ENCODE measurements at places on chromosomes 6 and 20. TPM values are rescaled to one million over a fixed set of nuclear protein-coding genes. Genes with fewer than 3 reads are reported as not detected.

The OR5V1 gene
- polyA plus RNA-seq: not detected

The SMPDL3A gene
- 4.6 TPM for polyA plus RNA-seq

The PAX1 gene
- polyA plus RNA-seq: not detected

The CPXM1 gene
- 4.9 TPM for polyA plus RNA-seq

The DPPA5 gene
- not detected for polyA plus RNA-seq

The MYB gene
- polyA plus RNA-seq: not detected

The PPP1R3G gene
- polyA plus RNA-seq: 5.5 TPM

The KCNK5 gene
- polyA plus RNA-seq: 0.33 TPM

The TCF19 gene
- 2.7 TPM for polyA plus RNA-seq

The MYT1 gene
- polyA plus RNA-seq: 0.15 TPM

The OOEP gene
- polyA plus RNA-seq: not detected

The BCL2L1 gene
- 128 TPM for polyA plus RNA-seq

The SLC17A5 gene
- polyA plus RNA-seq: 6.4 TPM

The HRH3 gene
- polyA plus RNA-seq: not detected

The C4B gene
- polyA plus RNA-seq: 33.8 TPM

The DEF6 gene
- polyA plus RNA-seq: 1.7 TPM

The SLC35F1 gene
- polyA plus RNA-seq: 0.75 TPM

The PSORS1C2 gene
- not detected for polyA plus RNA-seq

The TFAP2C gene
- polyA plus RNA-seq: 0.03 TPM

The EYS gene
- not detected for polyA plus RNA-seq

The PSMB9 gene
- polyA plus RNA-seq: 33.4 TPM

The HDGFL1 gene
- not detected for polyA plus RNA-seq

The CCN6 gene
- not detected for polyA plus RNA-seq

The TNXB gene
- 49.0 TPM for polyA plus RNA-seq

The OTOR gene
- polyA plus RNA-seq: not detected

The TBC1D7 gene
- 17.3 TPM for polyA plus RNA-seq

The SPATA2 gene
- 4.8 TPM for polyA plus RNA-seq

The OLIG3 gene
- polyA plus RNA-seq: not detected

The ADAM33 gene
- polyA plus RNA-seq: 71.8 TPM

The NKX2-2 gene
- not detected for polyA plus RNA-seq

The OR2J3 gene
- not detected for polyA plus RNA-seq

The PREX1 gene
- 9.0 TPM for polyA plus RNA-seq

The OARD1 gene
- polyA plus RNA-seq: 22.7 TPM

The BPI gene
- 0.01 TPM for polyA plus RNA-seq

The RCAN2 gene
- polyA plus RNA-seq: 51.0 TPM

The KCNS1 gene
- 0.04 TPM for polyA plus RNA-seq

The TAP2 gene
- 12.8 TPM for polyA plus RNA-seq

The MUC21 gene
- 0.09 TPM for polyA plus RNA-seq

The NKAPL gene
- polyA plus RNA-seq: 7.6 TPM

The PLN gene
- polyA plus RNA-seq: 764 TPM

The FAM83D gene
- polyA plus RNA-seq: 0.67 TPM

Measured in heart right ventricle (tissue), 16 donors.